Activated CD4-positive, CD25-positive, alpha-beta regulatory T cell treated with anti-CD3 and anti-CD28 coated beads, Interleukin-2, amount 50 U/mL, for 72 hours (primary cell): ENCODE measurements at places on chromosomes 6 and 20.

DNA sequence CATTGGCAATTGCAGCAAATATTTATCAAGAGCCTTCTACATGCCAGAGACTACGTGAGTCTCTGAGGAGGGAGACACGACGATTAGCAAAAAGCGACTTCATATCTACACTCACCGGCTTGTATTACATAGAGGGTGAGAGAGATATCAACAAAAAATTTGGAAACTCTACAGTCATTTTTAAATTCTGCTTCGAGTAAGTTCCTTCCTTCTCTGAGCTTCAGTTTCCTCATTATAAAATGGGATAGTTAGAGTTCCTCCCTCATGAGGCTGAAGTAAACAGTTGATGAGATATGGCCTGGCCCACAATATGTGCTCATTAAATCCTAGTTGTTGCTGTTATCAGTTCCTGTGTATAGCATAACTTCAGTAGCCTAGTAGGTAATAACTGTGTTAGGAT, 64.1 kb upstream of the SIRPA start:
- no peak for DNase-seq

GRCh38 chr20:56392881-56393482, 537 bp downstream of the CSTF1 start:
- no peak for DNase-seq

DNA sequence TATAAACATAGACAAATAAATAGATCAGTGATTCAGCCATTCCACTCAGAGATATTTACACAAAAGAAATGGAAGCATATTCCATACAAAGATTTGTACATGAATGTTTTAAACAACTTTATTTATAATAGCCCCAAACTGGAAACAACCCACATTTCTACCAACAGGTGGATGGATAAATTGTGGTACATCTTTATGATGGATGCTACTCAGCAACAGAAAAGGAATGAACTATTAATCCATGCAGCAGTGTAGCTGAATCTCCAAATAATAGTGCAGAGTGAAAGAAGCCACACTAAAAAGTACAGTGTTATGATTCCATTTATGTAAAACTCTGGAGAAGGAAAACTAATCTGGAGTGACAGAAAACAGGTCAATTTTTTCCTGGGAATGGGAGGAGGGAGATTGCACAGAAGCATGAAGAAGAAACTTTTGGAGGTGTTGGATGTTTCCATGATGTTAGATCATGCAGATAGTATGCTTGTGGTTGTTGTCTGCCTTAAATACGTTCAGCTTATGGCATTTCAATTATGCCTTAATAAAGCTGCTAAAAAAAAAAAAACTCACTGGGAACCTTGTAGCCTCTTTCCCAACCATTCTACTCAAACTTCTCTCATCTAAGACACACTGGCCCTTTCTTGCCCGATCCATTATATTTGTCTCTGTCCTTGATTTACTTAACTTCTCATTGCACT, 100.9 kb downstream of the PPP1R14C start:
- DNase-seq, result no peak

DNA sequence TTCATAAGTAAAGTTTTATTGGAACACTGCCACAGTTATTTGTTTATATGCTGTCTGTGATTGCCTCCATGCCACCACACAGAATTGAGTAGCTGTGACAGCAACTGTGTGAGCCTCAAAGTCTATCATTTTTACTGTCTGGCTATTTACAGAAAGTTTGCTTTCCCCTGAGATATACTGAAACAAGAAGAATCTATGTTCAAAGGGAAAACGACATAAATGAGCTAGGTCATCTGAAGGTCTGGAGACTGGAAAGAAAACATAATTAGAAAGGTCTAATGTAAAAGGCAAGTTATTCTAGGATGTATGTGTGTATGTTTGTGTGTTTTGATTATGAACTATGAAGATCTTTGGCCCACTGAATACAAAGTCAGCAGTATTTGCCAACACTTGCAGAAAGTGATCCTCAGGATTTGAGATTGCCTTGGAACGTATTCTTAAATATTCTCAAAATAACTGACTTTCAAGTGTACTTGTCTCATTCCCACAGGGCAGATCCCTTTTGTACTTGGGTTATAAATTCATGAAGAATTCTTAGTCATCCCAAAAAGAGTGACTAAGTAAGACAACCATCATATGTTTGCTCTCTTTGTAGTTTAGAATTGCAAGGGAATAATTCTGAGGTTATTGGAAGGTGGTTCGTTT, 677.7 kb downstream of the DOK5 start:
- DNase-seq, result no peak

- DNase-seq, result no peak
Measured at GRCh38 chr6:85113934-85114580, 335.8 kb upstream of the NT5E start.

- DNase-seq, result no peak
Measured at GRCh38 chr20:35319871-35320197, 27.6 kb upstream of the FAM83C start.

DNA sequence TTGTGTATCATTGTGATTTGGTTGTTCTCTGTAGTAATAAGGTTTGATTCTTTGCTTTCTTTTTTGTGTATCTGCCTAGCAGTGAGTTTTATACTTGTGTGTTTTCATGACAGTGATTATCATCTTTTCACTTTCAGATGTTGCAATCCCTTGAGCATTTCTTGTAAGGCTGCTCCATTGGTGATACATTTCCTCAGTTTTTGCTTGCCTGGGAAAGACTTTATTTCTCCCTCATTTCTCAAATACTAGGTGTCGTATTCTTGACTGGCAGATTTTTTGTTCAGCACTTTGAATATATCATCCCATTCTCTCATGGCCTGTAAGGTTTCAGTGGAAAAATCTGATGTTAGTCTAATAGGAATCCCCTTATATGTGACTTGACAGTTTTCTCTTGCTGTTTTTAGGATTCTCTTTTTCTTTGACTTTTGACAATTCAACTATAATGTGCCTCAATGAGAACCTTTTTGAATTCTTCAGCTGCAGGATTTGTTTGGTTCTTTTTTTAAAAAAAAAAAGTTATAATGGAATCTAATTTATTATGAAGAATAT, 31.1 kb upstream of the NUP153 start:
- no peak for DNase-seq

- no peak for DNase-seq
Measured at GRCh38 chr20:18694071-18694470, 106.2 kb downstream of the DTD1 start.

- no peak for DNase-seq
Measured at GRCh38 chr20:7926323-7926722, 13.9 kb downstream of the HAO1 start.

GRCh38 chr20:37567331-37567665, 39.6 kb upstream of the BLCAP start:
- no peak for DNase-seq

GRCh38 chr20:3658019-3658715, 5.0 kb downstream of the GFRA4 start:
- DNase-seq, result no peak

DNA sequence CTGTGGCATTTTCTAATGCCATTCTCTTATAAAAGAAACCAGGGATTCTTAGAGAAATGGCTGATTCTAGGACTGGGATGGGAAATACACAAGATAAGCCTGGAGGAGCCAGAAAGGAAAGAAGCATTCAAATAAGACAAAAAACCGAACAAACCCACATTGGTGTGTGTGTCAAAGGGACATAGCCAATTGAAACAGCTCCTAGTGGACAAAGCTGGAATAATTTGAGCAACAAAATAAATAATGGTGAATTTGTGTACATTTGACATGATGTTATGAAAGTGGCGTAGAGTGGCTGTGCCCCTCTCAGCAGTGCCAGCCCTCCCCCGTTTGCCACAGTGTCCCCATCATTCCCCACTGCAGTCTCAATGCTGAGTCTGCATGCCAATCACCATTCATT, 55.5 kb downstream of the B3GAT2 start:
- DNase-seq, result no peak

GRCh38 chr6:38234934-38235682, 404.6 kb downstream of the BTBD9 start:
- DNase-seq, result no peak

DNA sequence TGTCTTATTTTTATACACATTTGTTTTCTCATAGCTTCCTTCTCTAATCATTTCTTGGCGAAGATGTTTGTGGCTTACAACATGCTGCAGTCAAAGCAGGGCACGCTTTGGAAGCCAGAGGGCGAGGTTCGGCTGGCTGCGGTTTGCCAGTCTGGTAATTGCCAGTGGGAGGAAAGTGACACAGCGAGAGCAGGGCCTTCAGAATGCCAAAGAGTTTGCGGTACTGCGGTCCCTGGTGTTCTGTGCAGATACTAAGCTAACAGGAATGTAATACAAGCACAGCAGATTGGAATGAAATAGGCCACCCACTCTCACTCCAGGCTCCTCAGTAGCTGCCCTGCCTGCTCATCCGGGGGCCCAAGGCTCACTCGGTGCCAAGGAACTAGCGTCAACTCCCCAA, 58.7 kb upstream of the TGM3 start:
- DNase-seq, result no peak
